HS-5 (cell line): ENCODE measurements at places on chromosomes 2 and 18.

- DNase-seq, result no peak
These were observed 128.0 kb downstream of the INSIG2 start for GRCh38 chr2:118216224-118216623.

- DNase-seq, result peak; percentile 39
These were observed 326.9 kb downstream of the SLC4A3 start for GRCh38 chr2:219954331-219954730.

GRCh38 chr2:42809819-42810120 lies 17.4 kb upstream of the HAAO start:
- DNase-seq, result no peak

DNA sequence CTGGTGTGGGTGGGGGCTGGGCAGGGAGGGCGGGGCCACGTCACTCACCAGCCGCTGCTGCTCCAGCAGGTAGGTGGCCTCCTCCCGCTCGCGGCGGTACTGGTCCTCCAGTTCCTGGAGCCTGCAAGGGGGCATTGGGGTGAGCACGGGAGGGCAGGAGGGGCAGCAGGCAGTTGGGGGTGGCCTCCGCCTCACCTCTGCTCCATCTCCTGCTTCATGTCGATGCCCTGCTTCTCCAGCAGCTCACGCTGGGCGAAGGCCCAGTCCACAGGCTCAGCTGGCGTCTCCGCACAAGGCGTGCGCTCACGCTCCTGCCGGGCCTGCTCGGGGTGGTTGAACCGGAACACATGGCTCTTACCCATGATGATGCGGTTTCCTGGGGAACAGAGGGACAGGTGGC lies 57.0 kb downstream of the KIF1A start:
- no peak for DNase-seq

GRCh38 chr2:238141541-238142318 lies 3.3 kb downstream of the KLHL30 start:
- DNase-seq, result peak; percentile 37

GRCh38 chr2:222673883-222674282 lies 2.4 kb downstream of the MOGAT1 start:
- no peak for DNase-seq

GRCh38 chr2:11658208-11659114 lies 11.5 kb downstream of the NTSR2 start:
- no peak for DNase-seq

GRCh38 chr18:8212896-8213780 lies 396.1 kb upstream of the RAB12 start:
- no peak for DNase-seq

GRCh38 chr18:26304511-26304910 lies 78.3 kb downstream of the TAF4B start:
- DNase-seq, result no peak

GRCh38 chr2:172701250-172701649 lies 34.4 kb upstream of the RAPGEF4 start:
- DNase-seq, result peak; percentile 89
